ENCODE measurements at places on chromosomes 4 and X.

- DNase-seq: no peak
Observed at GRCh38 chr4:70728091-70728490, 6.3 kb downstream of the RUFY3 start.

DNA sequence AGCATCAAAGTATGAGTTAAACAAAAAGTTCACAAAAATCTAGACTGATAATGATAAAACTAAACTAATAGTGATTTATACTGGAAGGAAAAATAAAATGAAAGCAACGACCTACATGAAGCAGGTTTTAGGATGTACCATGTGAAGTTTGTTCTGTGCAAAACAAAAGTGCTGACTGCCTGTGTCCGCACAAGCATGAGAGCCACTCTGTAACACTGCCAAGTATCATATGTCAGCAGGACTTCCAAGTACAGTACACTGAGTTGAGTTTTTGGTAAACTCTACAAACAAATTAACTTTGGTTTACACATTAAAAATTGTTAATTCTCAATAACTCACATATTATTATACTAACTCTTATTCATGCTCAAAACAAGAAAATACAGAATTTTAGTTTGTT, 459.0 kb downstream of the PDGFC start:
- no peak for DNase-seq

DNA sequence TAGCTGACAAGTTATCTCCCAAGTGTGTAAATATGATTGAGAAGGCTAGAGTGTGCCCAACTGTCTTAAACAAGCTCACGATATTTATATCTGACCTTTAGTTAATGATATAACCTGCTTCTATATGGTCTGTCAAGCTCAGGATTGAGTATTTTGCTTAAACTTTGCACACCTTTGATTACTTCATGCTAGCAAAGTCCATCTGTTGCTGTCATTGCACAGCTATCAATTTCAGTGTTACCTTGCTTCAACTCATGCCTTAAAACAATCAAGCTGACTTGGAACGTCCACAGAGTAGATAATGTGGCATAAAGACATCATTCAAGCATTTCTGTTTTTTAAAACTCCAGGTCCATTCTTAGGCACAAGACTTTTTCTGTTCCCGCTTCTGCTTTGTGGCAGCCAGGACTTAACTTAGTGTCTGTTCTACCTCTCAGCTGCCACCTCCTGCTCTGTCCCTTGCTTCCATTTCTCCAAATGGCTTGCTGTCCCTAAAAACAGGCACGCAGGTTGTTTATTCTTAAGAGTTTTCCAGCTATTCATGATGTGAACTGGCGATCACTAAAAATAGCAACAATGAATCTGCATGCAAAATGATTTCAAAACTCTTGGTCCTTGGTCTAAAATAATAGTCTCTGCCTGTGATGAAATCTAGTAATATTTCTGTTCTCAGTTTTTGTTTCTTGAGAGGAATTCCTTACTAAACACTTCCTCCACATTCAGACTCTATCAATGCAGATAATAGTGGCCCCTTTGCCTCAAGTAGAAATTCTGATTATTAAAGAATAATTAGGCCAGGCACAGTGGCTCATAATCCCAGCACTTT, 16.3 kb upstream of the NEIL3 start:
- no peak for DNase-seq

DNA sequence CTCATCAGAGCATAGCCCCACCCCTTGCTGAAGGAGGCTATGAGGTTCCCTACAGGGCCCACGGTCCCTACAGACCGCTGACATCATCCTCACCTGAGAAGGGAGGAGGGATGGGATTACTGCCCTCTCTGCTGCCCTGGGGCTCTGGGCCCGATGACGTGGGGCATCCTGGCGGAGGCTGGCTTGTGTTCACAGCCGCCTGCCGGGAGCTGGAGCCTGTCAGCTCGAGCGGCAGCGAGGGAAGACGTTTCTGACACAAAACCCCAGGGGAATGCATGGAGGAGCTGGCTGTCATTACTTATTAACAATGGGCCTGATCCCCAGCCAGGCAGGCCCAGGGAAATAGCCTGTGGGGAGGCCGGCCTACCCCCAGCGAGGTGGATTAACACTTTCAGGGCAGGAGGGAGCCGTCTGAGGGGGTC, 106.6 kb upstream of the ATP6AP2 start:
- DNase-seq: no peak

DNA sequence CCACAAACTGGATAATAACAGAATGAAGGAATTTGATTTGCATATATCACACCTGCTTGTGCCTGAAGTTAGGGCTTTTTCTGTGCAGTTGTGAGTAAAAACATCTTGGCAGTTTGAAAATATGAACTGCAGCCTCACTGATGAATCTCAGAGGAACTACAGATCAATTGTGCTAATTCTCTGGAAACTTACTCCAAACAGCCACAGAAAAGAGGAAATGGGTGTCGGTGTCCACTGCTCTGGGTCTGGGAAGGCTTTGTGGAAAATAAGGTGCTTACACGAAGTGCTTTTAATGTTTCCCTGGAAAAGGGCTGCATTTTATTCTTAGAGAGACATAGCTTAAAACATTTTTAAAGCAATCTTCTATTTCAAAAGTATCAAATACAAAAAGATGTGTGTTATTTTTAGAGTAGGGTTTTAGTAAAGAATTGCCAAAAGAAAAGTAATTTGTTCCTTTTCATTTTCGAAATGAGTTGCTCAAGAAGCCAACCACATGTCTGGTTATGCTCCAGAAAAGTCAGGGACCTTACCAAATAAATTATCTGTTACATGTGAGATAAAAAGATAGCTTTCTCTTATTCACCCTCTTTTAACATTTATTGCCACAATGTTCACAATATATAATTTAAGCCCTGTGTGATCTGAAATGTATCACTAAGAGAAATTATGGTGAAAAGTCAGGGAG, 240.1 kb downstream of the FRAS1 start:
- no peak for DNase-seq

DNA sequence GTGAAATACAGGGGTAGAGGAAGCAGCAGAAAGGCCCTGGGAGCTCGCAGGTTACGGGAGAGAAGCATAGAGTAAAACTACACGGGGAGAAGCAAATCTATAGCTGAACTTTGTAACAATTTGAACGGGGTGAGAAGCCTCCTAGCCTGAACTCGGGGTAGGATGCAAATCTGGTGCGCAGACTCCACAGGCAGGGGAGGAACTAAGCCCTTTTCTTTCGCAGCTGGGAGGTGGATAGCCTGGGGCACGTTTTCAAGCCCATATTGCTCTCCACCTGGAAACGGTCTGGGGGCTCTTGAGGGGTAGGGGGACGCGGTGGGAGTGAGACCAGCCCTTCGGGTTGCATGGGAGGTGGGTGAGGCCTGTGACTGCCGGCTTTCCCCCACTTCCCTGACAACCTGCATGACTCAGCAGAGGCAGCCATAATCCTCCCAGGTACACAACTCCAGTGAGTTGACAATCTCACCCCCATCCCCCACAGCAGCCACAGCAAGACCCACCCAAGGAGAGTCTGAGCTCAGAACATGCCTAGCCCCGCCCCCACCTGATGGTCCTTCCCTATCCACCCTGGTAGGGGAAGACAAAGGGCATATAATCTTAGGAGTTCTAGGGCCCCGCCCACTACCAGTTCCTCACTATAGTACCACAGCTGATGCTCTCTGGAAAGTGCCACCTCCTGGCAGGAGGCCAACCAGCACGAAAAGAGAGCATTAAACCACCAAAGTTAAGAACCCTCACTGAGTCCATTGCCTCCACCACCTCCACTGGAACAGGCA, 29.9 kb downstream of the SOWAHB start:
- no peak for DNase-seq

DNA sequence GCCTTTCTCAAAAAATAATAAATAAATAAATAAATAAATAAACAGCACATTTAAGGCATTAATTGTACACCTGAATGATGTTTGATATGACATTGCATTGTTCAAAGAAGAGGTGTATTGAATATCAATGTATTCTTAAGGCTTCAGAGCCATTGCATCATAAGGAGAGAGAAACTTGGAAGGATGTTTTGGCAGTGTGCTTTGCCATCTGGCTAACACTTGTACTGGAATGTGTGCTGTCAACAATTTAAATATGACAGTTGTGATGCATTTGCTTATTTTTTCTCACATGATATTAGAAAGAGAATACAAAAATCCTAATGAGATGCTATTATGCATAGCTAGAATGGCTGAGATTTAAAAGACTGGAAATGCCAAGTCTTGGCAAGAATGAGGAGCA, 67.8 kb downstream of the FAM133A start:
- no peak for DNase-seq

DNA sequence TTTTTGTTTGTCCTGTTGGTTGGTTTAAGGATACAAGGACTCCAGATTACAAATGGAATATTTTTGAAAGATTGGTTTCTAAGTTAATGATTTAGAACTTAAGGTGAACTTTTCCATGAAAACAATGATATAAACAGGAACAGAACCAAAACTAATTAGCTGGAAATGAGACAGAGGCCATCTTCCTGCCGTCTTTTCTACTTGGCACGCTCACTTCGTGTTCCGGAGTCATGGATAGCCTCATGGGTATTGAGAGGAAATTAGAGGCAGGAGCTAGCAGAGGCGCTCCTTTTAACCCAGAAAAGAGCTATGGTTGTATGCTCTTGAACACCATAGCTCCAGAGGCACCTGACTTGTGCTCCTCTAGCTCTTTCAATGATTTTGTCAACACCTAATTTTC, 2.4 kb downstream of the FAM241A start:
- DNase-seq: no peak

- no peak for DNase-seq
Observed at GRCh38 chr4:3389233-3390215, 52.2 kb upstream of the HGFAC start.

- DNase-seq: no peak
Observed at GRCh38 chrX:10423716-10424115, 196.7 kb downstream of the MID1 start.

- DNase-seq: no peak
Observed at GRCh38 chr4:13950491-13950890, 323.0 kb upstream of the BOD1L1 start.

DNA sequence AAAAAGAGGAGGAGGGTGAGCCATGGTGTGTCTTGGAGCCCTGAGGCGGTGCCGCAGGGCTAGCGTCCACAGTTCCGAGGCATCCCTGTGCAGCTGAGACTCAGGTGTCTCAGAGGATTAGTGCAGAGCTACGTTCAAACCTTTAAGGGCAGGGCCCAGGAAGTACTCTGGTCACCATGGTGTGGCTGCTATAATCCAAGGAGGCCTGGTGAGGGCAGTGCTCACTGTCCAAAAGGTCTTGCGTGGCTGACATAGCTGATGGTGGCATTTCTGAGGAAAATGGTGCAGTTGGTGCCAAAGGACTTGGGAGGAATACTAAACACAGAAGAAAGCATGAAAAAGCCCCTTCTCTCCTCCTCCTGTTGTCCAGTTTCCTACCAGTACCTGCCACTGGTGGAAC, 146.9 kb downstream of the DCHS2 start:
- DNase-seq: no peak

DNA sequence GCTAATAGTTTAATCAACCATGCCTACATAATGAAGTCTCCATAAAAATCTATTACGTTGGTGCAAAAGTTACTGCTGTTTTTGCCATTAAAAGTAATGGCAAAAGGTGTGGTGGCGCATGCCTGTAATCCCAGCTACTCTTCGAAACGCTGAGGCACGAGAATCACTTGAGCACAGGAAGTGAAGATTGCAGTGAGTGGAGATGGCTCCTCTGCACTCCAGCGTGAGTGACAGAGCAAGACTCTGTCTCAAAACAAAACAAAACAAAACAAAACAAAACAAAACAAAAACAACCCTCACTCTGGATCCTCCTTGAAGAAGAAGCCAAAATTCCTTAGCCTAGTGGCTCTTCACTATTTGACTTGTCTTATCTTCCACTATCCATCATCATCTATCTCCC, 78.0 kb downstream of the MSN start:
- DNase-seq: no peak

DNA sequence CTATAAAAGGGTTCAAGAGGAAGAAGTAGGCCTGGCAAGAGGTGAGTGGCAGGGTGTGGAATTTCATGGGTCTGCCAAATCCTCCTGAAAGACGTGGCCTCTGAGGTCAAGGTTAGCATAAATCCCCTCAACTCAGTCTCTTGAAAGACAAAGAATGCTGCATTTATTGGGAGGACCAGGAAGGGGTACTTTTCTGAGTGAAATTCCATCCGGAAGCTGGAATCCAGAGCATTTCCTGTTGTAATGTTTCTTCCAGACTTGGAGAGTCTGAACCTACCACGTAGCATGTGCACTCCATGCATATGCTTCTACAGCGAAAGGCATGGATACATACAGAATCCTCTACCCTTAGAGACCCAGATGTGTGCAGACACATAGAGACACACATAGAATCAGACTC, 13.4 kb upstream of the FGD1 start:
- no peak for DNase-seq

- DNase-seq: no peak
Observed at GRCh38 chrX:71657267-71657666, 10.1 kb upstream of the LOC101059915 start.

- no peak for DNase-seq
Observed at GRCh38 chr4:86522349-86522748, 71.8 kb upstream of the PTPN13 start.

- DNase-seq: no peak
Observed at GRCh38 chrX:54826598-54826997, 19.1 kb downstream of the MAGED2 start.

GRCh38 chr4:159046683-159047082, 56.2 kb upstream of the RAPGEF2 start:
- DNase-seq: no peak

DNA sequence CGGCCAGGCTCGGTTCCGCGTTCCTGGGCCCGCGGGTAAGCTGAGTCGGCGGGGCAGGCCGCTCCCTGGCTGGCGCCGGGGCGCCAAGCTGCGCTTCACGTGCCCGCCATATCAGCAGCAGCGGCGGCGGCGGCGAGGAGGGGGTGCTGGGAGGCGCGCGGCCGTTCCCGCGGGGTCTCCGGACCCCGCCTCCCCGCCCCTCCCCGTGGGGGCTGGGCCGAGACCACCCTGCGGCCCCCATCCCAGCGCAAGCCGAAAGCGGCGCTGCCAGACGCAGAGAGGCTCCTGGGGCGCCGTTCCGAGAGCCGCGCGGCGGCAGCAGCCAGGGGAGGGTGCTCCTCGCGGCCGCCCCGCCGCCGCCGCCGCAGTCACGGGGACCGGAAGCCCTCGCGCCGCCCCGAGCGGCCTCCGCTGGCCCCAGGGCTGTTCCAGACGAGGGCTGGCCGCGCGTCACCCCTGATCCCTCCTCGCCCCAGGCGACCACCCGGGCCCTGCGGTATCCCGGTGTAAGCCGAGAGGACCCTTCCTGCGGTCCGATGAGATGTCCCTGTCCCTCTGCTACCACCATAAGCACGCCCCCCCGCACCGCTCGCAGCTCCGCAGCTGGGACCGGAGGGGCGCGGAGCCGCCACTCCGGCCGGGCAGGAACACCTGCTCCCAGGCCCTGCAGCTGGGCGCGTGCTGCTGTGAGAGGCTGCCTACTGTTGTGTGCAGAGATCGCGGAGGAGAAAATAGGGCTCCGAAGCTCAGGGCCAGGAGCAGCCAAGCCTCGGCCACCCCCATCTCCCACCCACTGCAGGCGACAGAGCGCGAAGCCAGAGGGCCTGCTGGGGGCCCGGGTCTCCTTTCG, 7.5 kb upstream of the BCOR start:
- DNase-seq: no peak

DNA sequence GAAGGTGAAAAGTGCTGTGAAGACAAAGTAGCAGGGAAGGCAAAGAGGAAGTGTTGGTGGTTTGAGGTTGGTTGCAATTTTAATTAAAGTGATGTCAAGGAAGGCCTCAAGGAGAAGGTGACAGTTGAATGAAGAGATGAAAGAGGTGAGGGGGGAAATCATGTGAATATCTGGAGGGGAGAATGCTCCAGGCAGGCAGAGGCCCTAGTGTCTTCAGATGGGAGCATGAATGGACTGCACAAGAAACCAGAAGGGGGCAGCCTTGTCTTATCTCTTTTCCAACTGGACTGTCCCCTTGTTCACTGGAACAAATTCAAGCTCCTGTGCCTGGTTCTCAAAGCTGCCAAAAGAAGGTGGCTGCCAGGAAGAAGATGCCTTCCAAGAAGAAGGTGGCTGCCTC, 68.4 kb downstream of the MAOB start:
- DNase-seq: no peak
